ENCODE measurements at places on chromosomes 13 and 19.

DNA sequence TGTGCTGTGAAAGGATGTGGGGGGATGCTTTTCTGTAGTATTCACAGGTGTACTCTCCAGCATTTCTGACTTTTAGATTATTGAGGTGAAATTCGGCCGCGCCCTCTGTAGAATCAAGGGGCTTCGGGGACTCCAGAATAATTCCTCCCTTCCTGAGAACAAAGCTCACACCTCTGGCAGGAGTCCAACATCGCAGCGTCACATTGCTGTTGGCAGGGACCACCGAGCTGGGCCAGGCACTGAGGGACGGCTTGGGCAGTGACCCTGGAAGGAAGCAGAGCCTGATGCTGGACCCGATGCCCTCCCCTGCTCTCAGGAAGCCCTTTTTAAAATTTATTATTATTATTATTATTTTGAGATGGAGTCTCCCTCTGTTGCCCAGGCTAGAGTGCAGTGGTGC is 6.3 kb downstream of the TARM1 start:
- no peak for DNase-seq

GRCh38 chr13:29301027-29301426 is 294.5 kb downstream of the SLC7A1 start:
- no peak for DNase-seq

GRCh38 chr19:1377176-1377964 is 6.3 kb upstream of the NDUFS7 start:
- no peak for DNase-seq

GRCh38 chr19:39520541-39521484 is 5.9 kb downstream of the SELENOV start:
- DNase-seq = no peak

- DNase-seq = no peak
Measured at GRCh38 chr13:114111577-114111976, 20.8 kb downstream of the RASA3 start.

- peak; percentile 37 for DNase-seq
Measured at GRCh38 chr19:19488875-19489690, 26.3 kb downstream of the TSSK6 start.
